ENCODE measurements at places on chromosomes 3 and 15.

DNA sequence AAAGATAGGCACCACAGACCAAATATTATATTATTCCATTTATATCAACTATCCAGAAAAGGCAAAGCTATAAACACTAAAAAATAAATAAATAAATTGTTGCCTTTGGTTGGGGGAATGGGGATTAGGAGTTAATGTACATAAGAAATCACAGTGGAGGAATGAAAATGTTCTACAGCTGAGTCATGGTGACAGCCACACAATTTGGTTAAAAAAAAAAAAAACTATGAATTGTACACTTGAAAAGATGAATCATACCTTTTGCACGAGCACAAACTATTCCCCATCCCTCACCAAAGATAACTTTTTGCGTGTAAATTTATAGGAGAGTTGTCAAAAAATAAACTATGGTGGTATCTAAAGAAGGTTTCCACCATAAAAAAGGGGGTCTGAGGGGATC is 103.2 kb downstream of the TBC1D5 start:
- no peak for DNase-seq

DNA sequence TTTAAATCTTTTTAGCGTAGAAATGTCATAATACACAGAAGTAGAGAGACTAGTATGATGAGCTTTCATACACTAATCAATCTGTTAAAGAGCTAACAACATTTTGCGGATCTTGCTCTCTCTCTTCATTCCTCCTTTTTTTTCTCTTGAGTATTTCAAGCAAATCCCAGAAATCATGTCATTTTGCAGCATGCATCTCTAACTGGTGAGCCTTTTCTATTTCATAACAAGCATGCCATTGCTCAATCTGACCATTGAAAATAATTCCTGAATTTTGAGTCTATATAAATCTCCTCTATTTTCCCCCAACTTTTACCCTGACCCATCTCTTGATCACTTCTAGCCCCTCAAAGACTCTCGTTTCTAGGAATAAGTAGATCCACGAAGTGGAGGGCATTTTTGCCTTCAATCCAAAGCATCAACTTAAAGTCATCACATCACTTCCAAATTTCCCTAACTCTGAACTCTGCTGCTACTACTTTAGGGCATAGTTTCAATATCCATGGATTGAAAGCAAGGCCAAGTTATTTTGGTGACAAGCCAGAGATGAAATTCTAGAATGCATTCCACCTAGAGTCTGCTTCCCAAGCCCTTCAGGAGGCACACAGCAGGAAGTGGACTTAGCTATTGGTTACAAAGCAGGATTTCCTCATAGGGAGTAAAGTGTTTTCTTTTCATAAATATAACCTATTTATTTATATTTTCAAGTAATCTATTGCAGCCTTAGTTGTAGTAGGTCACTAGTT is 253.5 kb upstream of the ZPLD1 start:
- DNase-seq, result no peak

GRCh38 chr3:110193074-110193473 is 855.7 kb upstream of the DPPA4 start:
- no peak for DNase-seq

DNA sequence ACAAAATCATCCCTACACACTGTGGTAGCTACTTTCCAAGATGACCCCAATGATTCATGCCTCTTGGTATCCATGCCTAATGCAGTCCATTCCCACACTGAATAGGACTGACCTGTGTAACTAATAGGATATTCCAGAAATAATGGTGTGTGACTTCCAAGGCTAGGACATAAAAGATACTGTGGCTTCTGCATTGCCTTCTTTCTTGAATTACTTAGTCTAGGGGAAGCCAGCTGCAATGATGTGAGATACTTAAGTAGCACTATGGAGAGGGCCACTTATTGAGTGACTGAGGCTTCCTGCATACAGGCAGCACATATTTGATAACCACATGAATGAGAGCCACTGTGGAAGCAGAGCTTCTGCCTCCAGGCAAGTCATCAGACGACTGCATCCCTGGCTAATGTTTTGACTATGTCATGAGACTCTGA is 50.1 kb downstream of the NR1I2 start:
- no peak for DNase-seq

GRCh38 chr3:133833880-133834620 is 28.4 kb downstream of the SRPRB start:
- DNase-seq, result no peak

GRCh38 chr3:150620002-150620689 is 17.0 kb downstream of the SELENOT start:
- no peak for DNase-seq

- no peak for DNase-seq
These were observed 42.9 kb downstream of the TBC1D2B start for GRCh38 chr15:78034495-78035191.

GRCh38 chr15:98596885-98597392 is 51.4 kb upstream of the IGF1R start:
- DNase-seq, result no peak

DNA sequence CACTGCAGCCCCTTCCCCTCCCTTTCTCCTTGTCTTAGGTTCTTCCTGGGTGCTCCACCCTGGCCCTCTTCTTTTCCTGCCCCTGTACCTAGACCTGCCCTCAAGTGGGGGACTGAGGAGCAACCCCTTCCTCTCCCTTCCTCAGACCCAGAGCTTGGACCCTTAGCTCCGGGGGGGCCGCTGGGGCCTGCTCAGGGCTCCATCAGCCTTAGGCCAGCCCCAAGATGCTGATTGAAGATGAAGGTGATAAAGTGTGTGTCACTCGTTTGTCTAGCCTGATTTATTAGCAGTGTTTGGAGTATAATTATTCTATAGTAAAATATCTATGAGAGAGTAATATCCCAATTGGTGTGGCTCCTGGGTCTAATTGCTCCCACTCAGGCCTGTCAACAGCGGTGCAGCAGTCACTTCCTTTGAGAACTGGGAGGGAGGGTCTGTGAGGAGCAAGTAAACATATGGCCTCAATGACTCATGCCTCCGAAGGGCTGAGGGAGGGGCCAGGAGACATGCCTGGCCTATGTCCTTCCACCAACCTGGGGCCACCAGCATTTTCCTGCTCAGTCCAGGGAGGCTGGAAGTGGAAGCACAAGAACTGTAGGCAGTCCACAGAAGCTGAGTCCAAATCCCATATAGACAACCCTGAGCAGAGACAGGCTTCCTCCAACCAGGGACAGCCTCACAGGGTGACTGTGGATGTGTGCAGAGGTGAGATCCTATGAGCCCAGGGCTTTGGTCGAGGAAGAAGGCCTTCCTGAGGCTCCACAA is 123.2 kb downstream of the DNAJB8 start:
- DNase-seq, result peak; percentile 67

DNA sequence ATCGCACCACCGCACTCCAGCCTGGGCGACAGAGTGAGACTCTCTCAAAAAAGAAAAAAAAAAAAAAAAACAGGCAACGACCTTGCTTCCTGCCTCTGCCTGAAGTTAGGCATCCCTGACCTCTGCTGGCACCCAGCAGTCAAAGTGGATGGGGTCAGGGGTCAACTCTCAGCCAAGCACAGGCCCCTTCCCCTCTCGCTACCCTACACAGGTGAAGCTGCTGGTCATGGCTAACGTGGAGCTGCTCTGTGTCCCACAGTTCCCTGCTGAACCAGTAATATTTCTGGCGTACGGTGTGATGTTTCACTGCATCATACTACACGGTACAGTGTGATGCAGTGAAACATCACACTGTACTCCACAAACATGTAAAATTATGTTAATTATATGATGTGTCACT is 13.9 kb upstream of the FRG2C start:
- no peak for DNase-seq

DNA sequence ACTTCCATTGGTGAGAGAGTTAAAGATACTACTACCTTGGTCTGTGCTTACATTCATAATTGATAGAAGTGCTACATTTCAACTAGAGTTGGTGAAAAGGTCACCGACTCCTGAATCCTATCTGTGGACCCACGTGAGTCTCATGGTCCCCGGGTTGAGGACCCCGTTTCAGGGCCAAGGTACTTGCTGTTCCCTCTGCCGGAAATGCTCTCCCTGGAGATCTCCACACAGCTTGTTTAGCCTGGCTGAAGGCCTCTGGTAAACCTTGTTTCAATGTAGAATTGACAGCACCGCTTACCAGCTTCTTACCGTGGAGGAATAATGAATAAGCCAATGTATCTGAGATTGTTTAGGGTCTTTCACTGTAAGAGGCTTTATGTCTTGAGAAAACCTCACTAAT is 226.0 kb upstream of the GOLGA6L4 start:
- no peak for DNase-seq

DNA sequence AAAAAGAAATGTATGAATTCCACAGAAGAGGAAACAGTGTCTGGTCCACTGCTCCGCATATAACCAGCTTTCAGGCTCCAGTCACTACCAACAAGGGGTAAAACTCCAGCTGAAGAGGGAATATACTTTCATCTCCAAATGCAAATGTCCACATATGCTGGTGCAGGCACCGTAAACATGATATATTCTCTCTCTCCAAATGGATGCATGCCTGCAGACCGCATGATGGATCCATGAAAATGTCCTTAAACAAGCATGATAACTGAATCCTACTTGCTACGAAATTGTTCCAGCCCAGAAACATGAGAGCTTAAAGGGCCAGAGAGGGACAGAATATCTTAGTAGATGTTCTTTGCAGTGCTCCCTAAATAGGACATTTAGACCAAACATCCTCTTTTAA is 150.3 kb upstream of the FEZF2 start:
- DNase-seq, result no peak

DNA sequence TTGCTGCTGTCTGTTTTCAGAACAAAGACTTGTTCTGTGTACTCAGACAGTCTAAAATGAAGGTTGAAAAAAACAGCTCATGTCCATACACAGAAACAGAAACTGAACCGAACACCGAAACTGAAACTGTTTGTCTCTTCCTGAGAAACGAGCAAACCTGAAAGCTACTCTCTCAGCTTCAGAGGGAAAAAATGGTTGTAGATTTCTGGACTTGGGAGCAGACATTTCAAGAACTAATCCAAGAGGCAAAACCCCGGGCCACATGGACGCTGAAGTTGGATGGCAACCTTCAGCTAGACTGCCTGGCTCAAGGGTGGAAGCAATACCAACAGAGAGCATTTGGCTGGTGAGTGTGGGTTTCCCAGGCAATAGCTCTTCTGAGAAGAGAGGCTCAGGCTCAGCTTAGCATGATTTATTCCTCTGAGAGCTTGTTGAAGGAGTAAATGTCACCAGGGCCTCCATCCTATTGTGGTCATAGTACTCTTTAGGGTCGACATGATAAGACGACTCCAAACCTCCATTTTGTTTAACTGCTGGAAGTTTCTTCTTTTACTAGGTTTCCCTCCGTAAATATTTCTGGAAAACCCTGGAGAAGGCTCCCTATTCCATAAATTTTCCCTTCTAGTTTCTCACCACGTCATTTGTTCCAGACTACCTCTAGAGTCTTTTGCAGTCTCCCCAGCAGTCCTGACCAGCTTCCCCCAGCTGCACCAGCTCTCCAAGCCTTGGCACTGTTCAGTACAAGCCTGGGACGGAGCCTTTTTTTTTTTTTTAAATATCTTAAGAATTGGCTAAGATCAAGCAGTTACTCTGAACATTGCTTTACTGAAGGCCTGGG is at the start of gene RTP4:
TSS of gene RTP4 (plus strand) at position 135 of the 838 bp plus-strand sequence. CDS start at position 192, 57 bp downstream.
- no peak for DNase-seq

GRCh38 chr3:105553851-105554250 is 187.1 kb downstream of the ALCAM start:
- DNase-seq, result no peak

- DNase-seq, result no peak
These were observed 1264.4 kb downstream of the ZPLD1 start for GRCh38 chr3:103699228-103699627.

DNA sequence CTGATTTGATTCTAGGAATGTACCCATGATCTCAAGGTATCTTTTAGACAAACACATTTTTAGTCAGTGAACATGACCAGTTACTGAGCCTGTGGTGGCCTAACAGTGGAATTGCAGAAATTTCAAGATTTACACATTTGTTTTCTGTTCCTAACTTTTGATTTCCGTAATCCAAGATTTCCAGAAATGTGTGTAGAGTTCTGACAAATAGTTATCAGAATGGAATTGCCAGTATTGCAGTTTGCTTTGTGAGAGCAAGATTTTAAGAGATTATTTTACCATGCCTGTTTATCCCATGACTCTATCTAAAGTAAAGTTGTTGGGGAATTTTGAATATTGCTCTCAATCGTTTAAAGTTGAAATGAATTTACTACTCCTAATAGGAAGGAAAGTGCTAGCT is 11.7 kb upstream of the UTS2B start:
- DNase-seq, result no peak

- DNase-seq, result no peak
These were observed 824.7 kb upstream of the NECTIN3 start for GRCh38 chr3:110246796-110247376.

- no peak for DNase-seq
These were observed 26.7 kb upstream of the SNRK start for GRCh38 chr3:43259626-43260025.

DNA sequence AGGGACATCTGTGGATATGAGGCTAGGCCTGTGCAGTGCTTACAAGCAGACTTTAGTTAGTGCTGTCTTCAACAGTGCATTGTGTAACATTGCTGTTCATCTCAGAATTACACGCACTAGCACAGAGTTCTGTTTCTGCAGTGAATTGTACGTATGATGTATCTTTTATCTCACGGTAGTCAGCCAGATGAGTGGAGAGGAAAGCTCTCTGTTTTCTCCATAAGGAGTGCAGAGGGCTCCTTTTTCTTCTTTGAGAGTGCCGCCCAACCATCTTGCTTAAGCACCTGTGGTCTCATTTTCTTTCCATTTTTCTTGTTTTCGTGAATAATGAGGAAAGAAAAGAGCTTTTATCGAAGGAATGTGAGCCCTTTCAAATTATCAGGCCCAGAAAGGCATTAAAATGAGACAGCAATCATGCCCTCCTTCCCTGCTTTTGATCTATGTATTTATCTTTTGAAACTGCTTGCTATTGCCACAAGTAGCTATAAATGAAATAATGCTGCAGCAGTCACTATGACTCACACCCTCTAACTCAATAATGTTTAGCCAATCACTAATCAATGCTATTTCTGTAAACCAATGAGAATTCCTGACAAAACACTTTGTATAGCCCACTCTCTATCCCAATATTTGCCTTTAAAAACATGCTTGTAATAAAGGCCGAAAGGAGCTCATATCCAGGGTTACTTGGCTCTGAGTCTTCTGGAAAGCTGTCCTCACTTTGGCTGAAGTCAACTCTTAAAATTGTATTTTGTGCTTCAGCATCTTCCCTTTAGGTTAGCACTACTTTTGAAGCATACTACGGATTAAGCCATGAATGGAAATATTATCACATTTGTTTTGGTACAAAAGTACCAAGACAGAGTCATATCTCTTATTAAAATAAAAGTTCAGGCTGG is 226.0 kb upstream of the P2RY1 start:
- no peak for DNase-seq

DNA sequence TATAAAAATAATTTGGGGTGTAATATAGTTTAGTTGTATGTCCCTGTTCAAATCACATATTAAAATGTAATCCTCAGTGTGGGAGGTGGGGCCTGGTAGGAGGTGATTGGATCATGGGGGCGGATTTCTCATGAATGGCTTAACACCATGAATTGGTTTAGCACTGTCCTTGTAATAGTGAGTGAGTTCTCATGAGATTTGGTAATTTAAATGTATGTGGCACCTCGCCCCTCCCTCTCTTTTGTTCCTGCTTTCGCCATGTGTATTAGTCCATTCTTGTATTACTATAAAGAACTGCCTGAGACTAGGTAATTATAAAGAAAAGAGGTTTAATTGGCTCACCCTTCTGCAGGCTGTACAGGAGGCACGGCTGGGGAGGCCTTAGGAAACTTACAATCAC is 83.9 kb downstream of the ANXA2 start:
- no peak for DNase-seq
